ENCODE measurements at places on chromosomes 5 and 9.

GRCh38 chr5:127555826-127556225, 38.4 kb downstream of the PRRC1 start:
- DNase-seq = no peak

DNA sequence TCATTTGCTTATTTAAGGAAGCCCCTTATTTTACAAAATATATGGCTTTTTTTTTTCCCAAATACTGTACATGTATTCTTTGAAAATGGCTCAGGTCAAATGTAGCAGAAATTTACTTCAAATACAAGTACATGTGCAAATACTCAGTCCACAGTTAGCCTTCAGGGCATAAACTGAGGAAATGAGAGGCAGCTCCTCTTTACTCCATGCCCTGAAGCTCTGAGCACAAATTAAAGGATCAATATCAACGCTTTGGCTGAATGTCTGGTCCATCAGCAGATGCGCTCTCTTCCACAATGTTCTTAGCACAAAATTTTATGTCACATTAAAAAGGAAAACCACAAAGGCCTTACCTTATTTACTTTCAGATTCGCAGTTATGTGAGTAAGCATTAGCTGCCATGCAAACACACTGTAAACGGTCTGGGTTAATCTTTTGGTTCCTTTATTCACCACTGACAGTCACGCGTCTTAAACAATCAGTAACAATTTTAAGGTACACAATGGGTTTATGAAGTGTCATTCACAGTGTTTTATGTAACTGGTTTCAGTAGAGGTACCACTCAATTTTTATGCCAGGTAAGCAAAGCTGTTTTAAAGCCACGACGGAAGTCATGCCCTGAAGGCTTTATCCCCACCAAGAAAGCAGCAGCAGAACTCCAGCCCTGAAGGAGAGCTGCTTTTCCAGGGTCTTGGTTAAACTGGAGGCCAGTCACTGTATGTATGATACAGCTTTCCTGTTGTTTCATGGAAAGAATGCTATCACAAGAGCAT, 103.4 kb downstream of the OTULIN start:
- DNase-seq = peak; percentile 68

GRCh38 chr5:159241946-159242552, 21.0 kb upstream of the UBLCP1 start:
- no peak for DNase-seq

GRCh38 chr9:6655036-6655435, 9.5 kb upstream of the GLDC start:
- DNase-seq = no peak

DNA sequence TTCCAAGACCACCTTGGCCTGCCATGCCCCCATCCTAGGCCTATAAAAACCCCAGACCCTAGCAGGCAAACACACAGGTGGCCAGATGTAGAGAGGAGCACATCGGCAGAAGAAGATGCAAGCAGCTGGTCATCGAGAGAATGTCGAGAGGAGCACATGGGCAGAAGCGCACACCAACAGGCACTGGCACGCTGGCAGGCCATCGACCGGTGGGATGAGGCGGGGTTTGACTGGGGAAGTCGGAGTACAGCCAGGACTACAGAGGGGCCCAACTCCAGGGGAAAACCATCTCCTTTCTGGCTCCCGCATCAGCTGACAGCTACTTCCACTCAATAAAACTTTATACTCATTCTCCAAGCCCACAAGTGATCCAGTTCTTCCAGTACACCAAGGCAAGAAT, 283.1 kb upstream of the RGMB start:
- no peak for DNase-seq

DNA sequence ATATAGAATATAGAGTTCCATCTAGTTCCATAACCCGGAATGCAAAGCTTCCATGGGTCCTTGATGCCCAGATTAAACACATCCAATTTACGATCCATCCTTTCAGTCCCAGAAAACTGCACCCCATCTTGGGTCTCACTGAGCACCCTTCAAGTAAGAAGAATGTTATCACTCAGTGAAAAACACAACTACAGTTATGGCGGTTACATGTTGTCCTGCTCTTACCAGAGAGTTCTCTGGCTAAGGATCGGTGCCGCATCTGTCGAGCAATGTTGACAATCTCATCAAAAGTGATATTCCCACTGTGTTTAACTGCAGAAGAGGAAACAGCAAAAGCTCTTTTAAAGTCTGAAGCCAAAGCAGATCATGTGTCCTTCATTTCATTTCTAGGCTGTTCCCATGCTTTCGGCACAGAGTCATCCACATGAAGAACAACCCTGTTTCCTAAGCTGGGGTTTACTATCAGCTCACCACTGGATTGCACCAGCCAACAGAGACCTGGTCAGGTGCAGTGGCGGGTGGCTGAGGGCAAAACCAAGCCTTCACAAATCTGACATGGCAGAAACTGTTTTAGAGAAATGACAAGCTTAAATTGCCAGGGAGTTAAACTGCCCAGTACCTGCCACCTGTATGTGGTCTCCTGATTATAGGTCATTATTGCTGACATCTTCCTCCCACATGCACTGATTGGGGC, 2.9 kb downstream of the RPL12 start:
- no peak for DNase-seq

GRCh38 chr5:56507351-56507930, 274.3 kb upstream of the ANKRD55 start:
- DNase-seq = no peak
